ENCODE measurements at places on chromosomes 13 and 19.

DNA sequence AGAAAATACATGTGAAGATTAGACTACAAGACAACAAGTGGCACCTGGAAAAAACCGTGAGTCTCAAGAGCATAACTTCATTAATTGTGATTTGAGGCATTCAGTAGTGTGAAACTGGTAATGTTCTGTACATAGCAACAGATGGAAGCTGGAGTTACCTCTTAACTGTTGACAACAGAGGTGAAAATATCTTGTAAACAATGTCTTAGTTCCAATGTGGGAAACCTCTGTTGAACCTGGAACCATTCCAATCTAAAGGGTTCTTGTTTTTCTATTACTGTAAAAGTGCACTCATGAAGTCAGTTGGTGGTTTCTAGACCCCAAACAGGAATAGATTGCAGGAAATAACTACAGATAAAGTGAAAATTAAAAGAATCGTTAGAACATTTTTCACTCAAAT is 728.4 kb downstream of the SLITRK1 start:
- DNase-seq, result no peak

DNA sequence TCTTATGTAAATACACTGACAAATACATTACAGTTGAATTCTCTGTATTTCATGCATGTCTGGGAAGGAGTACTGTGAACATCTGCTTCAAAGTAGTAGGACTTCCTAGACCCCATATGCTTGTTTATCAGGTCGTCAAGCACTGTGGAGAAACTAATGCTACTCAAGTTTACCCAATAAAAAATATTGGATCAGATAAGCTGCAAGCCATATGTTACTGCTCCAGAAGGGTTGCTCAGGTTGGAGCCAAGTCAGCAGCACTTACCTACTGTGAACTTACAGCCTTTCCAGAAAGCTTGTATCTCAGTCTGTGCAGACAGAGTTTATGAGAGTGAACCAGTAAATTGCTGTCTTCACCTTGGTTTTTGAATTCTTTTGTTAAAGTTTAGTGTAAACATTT is 36.2 kb downstream of the SLAIN1 start:
- no peak for DNase-seq

DNA sequence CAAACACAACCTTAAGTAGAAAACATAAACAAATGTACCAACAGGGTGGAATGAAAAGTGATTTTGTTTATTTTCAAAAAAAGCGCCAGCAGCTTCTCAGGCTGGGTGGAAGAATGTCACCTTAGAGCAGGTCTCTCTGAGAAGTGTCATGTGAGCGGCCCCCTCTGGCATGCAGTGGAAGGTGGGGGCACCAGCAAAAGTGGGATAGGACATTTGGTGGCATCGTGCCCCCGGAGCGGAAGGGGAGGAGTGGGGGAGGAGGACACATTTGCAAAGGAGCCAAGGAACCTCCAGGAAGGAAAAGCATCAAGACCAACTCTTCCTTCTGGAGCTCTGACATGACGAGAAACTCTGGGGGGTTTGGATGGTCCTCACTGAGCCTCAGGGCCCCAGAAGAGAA is 635.3 kb downstream of the UQCRFS1 start:
- DNase-seq, result no peak

GRCh38 chr19:17406046-17406886 is 836 bp upstream of the BST2 start:
- DNase-seq, result no peak

DNA sequence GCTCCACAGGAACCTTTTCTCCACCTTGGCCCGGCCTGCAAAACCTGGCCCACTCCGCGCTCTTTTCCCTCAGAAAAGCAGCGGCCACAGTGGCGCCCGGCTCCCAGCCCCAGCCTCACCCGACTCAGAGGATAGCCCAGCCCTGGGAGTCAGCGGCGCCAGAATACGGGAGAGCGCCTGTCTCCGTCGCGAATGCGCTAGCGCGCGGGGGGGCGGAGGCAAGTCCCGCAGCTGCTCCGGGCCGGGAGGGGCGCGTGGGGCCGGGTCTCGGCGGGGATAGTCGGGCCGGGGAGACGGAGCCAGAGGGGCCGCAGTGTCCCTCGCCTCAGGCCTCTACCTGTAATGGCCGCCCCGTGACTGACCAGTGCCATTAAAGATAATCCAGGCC is at the start of gene ZFP30:
Gene ZFP30 (minus strand): TSS at position 165 of the 388 bp plus-strand sequence. CDS start 7,643 bp downstream, outside the sequence.
- peak; percentile 30 for DNase-seq

DNA sequence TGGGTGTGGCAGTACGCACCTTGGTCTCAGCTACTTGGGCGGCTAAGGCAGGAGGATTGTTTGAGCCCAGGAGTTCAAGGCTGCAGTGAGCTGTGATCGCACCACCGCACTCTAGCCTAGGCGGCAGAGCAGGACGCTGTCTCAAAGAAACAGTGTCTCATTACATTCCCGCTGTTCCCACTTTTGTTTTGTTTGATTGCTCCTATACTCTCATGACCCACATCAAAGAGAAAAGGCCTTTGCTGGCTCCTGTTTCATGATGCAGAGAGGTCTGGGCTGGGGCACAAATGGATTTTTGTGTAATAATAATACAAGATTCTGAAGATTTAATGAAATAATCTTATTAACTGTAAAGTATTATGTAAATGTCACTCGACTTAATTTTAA is 85.7 kb downstream of the LACC1 start:
- DNase-seq, result no peak
